ENCODE measurements at places on chromosomes 1 and 21.
A peak's percentile ranks its signal among the peaks of the same experiment; 100 is the strongest.

GRCh38 chr21:29245104-29245643 is 53.5 kb upstream of the BACH1 start:
- peak; percentile 98 for ATAC-seq

GRCh38 chr1:171188388-171189266 is 3.5 kb downstream of the FMO2 start:
- ATAC-seq = peak; percentile 56

- peak; percentile 24 for ATAC-seq
Measured at GRCh38 chr1:53545663-53546408, 86.6 kb downstream of the DMRTB1 start.

DNA sequence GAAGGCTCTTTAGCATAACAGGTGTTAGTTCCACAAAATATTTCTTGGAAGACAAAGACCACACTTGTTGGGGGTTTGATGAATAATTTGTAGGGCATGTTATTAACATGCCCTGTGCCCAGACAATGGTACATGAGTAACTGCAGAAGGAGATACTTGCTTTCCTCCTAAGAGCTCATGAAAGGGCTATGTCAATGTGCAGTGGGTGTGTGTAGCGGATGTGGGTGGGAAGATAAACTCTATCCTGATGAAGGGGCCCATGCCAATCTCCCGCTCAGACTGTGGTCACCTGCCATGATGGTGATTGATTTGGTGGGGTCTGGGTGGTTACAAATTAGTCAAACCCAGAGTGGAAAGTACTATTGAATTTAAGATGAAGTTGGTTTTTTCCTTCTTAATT is 69.8 kb upstream of the DNAH14 start:
- ATAC-seq = peak; percentile 46

DNA sequence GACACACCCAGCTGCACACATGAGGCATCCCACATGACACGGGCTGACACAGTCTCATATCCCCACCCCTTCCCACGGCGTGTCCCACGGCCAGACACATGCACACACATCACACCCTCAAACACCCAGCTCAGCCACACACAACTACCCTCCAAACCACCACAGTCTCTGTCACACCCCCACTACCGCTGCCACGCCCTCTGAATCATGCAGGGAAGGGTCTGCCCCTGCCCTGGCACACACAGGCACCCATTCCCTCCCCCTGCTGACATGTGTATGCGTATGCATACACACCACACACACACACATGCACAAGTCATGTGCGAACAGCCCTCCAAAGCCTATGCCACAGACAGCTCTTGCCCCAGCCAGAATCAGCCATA is 22.6 kb downstream of the PODN start:
- ATAC-seq = no peak

DNA sequence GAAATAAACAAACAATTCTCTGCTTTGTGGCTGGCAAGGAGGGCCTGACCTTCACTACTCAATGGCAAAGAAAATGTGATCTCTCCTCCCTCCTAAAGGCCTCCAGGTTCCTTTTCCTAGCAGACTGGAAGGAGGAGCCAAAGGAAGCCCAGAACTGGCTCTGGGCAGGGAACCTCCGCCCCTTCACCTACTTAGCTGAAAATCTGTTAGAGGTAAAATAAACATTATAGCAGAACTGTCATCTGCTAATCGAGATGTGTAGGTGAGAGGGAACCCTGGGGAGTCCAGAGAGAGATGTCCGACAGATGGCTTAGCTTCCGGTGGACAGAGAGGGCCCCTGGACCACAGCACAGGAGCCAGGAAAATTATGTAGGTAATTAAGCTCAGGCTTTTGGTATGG is 75.2 kb upstream of the KCNA3 start:
- ATAC-seq = no peak

DNA sequence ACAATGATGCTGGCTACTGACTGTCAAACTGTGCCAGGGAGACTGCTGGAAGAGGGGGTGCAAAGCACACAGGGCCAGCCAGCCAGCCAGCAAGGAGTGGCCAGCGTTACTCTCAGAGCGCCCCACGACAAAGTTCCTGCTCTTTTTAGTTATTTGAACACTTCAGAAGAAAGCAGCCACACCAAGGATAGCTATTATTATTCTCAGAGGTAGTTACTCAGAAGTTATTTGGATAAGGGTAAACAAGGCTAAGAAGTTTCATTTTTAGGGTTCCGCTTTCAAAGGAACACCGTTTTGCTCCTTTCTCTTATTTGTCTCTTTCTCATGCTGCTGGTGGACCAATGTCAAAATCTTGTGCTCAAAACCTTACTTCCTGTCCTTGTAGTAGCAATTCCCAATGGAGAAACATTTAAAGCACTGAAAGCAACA is 59.9 kb downstream of the VANGL2 start:
- peak; percentile 53 for ATAC-seq

DNA sequence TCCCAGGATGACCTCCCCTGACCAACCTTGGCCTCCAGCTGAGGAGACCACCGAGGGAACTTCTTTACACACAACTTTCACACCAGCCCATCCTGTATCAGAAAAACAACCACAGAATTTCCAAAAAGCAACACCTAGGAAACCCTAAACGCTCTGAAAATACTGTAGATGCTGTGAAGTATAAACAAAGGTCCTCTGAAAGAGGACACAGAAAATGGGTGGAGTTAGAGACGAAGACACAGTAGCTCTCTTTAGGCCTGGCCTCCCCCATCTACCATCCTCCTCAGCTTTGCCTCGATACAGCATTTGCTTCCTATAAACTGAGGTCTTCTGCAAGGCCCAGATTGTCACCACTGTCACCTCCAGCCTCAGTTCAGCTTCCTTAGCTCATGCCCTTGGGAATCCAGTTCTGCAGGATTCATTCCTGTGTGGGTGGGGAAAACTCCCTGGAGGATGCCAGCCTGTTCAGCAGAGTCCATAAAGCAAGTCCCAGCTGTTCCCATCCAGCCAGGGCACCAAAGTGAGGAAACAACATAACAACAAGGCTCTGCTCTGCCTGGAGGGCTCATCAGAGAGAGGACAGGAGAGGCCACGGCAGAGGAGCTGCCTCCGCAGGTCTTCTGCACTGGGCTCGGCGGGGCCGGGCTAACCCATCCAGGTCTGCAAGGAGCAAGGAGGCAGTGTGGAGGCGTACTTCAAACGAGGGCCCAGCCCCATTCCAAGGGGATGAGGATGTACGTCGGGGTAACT is 15.0 kb downstream of the PIK3C2B start:
- ATAC-seq = no peak

Data from activated T-helper 17 cell treated with anti-CD3 and anti-CD28 coated beads, Interleukin-2, amount 50 U/mL, for 72 hours (primary cell).